ENCODE measurements at places on chromosomes 13 and 19.

DNA sequence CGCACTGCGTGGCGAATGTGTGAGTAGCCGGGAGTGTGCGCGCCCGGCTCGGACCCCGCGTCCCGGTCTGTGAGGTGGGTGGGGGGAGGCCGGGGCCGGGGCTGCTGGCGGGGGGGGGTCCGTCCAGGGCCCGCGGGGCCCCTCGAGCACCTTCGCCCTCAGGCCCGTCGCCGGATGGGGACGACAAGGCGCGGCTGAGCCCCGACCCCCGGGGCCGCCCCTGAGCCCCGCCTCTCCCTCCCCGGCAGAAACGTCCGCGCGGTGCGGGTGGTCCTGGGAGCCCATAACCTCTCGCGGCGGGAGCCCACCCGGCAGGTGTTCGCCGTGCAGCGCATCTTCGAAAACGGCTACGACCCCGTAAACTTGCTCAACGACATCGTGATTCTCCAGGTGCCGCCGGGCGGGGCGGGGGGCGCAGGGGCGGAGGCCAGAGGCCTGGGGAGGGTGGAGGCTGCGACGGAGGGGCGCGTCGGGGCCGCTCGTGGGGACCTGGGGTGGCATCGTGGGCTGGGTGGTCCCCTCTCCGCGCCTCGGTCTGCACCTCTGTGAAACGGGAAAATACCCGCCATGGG, 997 bp downstream of the ELANE start:
- DNase-seq, result no peak

- no peak for DNase-seq
Measured at GRCh38 chr13:110636053-110636475, 20.7 kb downstream of the NAXD start.

DNA sequence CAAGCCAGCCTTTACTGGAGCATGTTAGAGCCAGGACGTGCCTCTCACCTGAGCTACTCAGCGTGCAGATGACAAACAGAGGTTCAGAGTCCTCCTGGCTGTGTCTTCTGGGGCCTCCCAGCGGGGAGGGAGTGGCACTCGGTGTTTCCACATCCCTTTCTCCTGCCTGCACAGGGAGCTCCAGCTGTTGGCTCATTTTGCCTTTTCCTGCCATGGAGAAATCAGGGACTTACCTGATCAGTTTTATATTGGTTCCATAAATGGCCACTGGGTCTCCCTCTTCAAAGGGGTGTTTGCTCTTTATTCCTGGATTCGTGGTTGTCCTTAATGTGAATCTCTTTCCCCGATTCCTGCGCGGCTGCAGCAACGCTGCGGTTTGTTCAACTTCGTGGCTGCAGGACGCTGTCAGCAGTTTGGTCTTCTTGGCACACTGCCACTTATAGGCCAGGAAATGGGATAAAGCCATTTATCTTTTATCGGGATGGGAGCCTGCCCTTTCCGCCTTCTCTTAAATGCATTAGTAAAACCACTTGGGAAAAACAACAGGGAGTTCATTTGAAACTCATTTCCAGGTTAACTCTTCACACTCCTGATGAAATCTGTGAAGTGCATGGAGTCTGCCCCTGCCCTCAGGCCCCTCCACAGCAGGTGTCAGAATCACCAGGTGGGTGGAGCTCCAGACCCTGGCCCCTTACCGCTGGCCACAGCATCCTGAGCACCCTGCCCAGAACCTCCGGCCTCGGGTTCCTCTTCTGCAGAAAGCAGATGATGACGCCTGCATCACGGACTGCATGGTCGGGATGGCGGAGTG, 39.8 kb upstream of the MCF2L start:
- no peak for DNase-seq

GRCh38 chr13:71291842-71292146, 575.2 kb downstream of the DACH1 start:
- no peak for DNase-seq

GRCh38 chr13:36450534-36450933, 18.2 kb downstream of the CCNA1 start:
- no peak for DNase-seq

GRCh38 chr13:24271601-24272451, 37.6 kb upstream of the C1QTNF9 start:
- DNase-seq, result no peak

GRCh38 chr19:21134934-21135366, 6.9 kb upstream of the ZNF431 start:
- DNase-seq, result no peak

- no peak for DNase-seq
Measured at GRCh38 chr19:2560369-2560768, 84.4 kb downstream of the GADD45B start.

GRCh38 chr19:4970558-4971423, 1.9 kb downstream of the KDM4B start:
- no peak for DNase-seq

DNA sequence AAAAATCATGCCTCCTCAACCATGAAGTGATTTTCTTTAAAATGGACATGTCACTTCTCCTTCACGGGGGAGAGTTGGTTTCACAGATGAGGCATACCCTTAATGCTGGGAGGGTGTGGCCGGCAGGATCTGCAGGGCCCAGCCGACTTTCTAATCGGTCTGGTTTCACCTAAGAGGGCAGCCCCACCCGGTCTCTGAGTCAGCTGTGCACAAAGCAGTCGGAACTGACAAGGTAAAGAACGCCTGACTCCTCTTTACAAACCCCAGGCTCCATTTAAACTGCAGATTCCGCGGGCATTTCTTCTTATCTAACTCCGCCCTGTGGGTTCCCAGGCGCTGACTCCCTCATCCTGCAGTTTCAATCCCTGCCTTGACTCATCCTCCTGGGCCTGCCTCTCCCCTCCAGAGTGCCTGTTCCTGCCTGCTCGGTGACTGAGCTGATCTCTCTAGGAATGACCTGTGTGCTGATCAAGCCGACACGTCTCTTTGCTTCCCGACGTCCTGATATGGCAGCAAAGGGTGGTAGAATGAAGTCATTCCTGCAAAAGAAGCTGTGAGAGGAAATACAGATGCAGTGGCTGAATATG, 63.4 kb downstream of the EFNB2 start:
- no peak for DNase-seq

- no peak for DNase-seq
Measured at GRCh38 chr13:97057176-97057575, 62.9 kb upstream of the OXGR1 start.

GRCh38 chr13:111153977-111154332, 38.8 kb downstream of the ARHGEF7 start:
- no peak for DNase-seq

DNA sequence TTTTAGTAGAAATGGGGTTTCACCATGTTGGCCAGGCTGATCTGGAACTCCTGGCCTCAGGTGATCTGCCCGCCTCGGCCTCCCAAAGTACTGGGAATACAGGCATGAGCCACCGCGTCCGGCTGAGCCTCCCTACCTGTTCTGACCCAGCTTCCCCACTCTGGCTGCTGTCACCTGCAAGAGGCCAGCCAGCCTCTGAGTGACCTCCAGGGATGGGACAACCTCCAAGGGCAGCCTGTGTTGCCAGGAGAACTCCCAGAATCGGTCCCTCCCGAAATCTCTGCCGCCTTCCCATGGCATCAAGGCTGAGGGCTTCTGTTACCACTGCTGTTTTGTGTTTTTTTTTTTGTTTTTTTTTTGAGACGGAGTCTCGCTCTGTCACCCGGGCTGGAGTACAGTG, 11.3 kb downstream of the CERS4 start:
- DNase-seq, result no peak

GRCh38 chr19:20422216-20423205, 143.1 kb downstream of the ZNF737 start:
- DNase-seq, result no peak

- no peak for DNase-seq
Measured at GRCh38 chr13:102830646-102831045, 15.2 kb upstream of the ERCC5 start.

DNA sequence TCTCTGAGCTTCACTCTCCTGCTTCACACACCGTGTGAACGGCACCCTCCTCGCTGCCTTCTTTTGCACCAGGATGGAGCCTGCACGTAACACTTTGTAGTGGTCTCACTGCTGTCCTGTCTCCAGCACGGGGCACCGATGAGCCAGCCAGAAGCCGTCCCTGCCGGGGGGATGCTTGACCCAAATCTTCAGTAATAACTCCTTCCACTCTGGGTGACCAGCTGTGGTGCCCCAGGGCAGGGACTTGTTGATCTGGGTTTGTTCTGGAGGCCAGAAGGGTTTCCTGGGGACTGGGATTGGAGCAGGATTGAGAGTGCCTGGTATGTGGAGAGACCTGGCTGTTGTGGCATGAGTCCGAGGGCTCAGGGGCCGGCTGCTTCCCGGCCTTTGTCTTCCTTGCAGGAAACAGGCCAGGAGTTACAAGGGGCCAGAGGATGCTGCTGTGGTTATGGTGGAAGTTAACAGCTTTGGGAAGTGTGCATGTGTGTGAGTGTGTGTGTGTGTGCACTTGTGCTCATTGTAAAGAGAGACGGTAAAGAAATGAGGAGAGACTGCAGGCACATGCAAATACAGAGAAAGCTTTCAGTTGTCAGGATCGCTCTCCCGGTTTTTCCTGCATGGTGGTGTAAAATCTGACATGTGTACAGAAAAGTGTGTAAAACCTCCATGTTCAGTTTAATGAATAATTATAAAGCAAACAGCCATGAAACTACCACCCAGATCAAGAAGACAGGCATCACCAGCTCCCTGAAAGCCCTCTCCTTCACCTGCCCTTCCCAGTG, 18.9 kb downstream of the PAK4 start:
- no peak for DNase-seq

GRCh38 chr13:73372666-73373627, 314.1 kb downstream of the KLF5 start:
- no peak for DNase-seq

DNA sequence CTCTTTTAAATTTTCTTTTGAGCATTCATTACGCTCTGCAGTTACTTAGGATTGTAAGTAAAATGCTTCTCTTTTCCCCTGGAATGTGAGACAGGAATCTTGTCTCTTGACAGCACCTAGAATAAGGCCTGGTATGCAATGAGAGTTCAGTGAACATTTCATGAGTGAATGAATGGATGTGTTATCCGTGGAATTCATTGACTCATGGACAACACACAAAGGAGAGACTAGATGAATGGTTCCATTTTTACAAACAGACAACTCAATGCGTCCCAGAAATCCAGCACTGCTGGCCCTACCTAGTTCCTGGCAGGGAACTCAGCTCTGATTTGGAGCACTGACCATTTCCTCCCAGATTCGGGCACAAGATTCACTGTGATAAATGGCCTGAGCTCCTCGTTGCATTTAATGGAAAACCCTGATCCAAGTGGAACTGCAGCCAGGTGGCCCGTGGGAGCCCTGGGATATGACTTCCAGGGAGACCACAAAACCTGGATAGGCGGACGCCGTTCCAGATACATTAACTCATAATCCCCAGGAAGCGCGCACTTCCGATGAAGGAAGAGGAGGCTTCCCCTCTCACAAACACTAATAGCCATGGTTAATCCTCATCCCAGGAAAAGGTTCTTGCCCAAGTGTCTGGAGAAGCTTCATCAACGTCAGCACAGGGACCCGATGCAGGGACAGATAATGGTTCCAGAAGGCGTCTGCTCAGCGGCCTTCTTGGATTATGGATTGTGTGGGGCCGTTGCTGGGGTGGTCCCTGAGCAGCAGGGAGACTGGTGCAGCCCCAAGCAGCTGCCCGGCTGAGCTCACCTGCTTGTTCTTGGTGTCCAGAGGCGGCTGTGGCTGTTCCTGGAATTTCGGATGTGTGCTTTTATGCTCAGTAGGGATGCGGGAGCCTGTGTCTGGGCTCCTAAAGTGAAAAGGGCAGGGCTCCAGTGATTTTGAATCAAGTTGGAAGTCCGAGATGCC, 211.1 kb upstream of the TSHZ3 start:
- DNase-seq, result no peak

DNA sequence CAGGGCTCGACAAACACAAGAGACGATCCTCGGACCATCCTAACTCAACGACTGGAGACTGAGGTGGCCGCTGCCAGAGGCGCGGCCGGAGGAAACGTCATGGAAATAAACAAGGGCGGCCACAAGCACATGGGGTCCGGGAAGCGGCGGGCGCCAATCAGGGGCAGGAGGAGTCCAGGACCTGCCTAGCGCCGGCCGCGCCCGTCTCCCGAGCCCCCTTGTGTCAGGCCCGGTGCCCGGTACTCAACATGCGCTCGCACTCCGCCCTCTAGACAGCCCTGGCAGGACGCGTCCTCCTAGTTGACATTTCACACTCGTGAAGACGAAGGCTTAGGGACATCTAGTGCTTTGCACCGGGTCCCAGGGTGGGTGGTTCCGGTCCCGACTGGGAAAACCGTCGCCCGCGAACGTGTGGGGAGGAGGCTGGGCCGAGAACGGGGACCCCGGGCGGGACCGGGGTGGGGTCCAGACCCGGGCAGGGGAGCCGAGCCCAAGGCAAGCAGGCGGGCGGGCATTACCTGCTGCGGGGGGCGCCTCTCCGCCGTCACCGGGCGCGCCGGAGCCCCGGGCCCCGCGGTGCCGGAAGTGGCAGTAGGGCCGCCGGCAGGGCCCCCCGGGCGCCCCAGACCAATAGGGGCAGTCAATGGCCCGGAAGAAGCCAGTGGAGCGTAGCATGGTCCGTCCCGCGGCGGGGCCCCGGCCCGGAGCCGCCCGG, 442 bp downstream of the REXO1 start:
- no peak for DNase-seq

DNA sequence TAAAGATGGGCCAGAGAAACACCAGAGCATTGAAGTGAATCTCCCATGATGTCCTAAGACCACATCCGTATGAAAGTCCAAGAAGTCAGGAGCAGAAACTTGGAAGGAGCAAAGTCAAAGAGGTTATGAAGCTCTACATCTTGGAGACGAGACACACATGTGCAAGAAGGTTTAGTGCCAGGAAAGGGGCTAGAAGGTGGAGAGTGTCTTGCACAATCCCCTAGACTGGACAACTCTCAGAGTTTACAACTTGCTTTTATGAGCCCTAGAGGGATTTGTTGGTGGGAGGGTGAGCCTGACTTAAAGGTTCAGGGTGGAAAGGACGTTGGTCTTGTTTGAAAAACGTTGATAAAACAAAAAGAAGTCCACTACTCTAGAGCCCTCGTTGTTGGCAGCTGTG, 150.6 kb downstream of the GPC6 start:
- no peak for DNase-seq
